CD8-positive, alpha-beta memory T cell (primary cell): ENCODE measurements at places on chromosomes 2 and 18. TPM values are rescaled to one million over a fixed set of nuclear protein-coding genes. Genes with fewer than 3 reads are reported as not detected.
A peak's percentile ranks its signal among the peaks of the same experiment; 100 is the strongest.

DNA sequence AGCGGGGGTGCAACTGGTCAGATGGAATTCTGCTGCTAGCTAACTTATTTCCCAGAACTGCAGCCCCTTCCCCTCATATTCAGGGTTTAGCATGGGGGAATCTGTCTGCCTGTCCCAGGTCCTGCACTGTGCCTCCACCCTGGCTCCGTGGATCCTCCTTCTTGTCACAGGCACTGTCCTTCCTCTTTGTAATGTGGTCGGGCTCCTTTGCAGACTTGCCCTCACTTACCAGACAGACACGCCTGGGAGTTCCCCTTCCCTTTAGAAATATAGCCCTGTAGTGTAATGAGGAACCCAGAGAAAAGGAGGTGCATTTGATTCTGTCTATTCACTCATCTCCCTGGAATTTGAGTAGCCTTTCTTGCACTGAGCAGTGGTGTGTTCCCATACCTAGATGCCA, 108.7 kb downstream of the TRIM43 start:
- DNase-seq, result no peak
- no peaks in the 10 kb centered on the region for H3K36me3 ChIP-seq
- no peak overlapping the region for H3K27ac ChIP-seq

- DNase-seq, result no peak
- no peak overlapping the region for H3K27ac ChIP-seq
- no peaks in the 10 kb centered on the region for H3K27me3 ChIP-seq
- no peaks in the 10 kb centered on the region for H3K36me3 ChIP-seq
- no peaks in the 10 kb centered on the region for H3K4me1 ChIP-seq
- H3K4me3 ChIP-seq, result no peak overlapping the region
Observed at GRCh38 chr2:1893856-1894255, 149.5 kb upstream of the PXDN start.

GRCh38 chr2:62423883-62424458, 82.0 kb downstream of the TMEM17 start:
- H3K36me3 ChIP-seq, result no peaks in the 10 kb centered on the region
- H3K27ac ChIP-seq, result no peak overlapping the region
- no peak overlapping the region for H3K4me3 ChIP-seq
- no peak for DNase-seq
- H3K4me1 ChIP-seq, result no peaks in the 10 kb centered on the region

SLC4A3 gene
- not detected for total RNA-seq

- H3K27me3 ChIP-seq, result no peaks in the 10 kb centered on the region
- DNase-seq, result no peak
- no peaks in the 10 kb centered on the region for H3K4me1 ChIP-seq
- no peaks in the 10 kb centered on the region for H3K36me3 ChIP-seq
Observed at GRCh38 chr18:33269223-33269622, 171.3 kb downstream of the CCDC178 start.

PARD3B gene
- total RNA-seq, result 0.26 TPM

- no peaks in the 10 kb centered on the region for H3K36me3 ChIP-seq
- no peak overlapping the region for H3K4me3 ChIP-seq
- H3K27me3 ChIP-seq, result no peaks in the 10 kb centered on the region
- no peak for DNase-seq
Observed at GRCh38 chr2:160816916-160817499, 323.4 kb upstream of the RBMS1 start.

DNA sequence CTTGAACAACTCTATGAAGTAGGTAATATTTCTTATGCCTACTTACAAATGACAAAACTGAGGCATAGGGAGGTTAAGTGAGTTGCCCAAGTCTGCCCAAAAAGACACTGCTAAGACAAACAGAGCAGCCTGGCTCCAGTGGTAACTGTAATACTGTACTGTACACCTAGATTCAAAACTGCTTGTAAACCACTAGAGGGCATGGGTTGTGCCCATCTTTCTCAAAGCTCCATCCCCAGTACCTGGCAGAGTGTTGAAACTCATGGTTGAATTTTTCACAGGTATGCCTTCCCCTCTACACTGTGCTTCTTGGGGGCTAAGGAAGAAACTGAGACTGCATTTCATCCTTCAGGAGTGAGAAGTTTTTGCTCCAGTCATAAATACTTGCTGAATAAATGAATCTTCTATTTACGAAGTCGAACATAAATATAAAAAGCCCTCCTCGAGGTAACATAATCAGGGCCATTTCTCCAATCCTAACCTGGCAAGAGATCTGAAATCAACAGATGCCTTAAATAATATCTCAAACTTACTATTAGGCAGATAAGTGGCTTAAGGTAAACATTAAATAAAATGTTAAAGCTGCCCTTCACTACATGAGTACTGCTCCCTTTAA, 2.0 kb downstream of the PPP4R1 start:
- H3K27me3 ChIP-seq, result no peaks in the 10 kb centered on the region
- H3K27ac ChIP-seq, result no peak overlapping the region
- H3K4me3 ChIP-seq, result no peak overlapping the region

DNA sequence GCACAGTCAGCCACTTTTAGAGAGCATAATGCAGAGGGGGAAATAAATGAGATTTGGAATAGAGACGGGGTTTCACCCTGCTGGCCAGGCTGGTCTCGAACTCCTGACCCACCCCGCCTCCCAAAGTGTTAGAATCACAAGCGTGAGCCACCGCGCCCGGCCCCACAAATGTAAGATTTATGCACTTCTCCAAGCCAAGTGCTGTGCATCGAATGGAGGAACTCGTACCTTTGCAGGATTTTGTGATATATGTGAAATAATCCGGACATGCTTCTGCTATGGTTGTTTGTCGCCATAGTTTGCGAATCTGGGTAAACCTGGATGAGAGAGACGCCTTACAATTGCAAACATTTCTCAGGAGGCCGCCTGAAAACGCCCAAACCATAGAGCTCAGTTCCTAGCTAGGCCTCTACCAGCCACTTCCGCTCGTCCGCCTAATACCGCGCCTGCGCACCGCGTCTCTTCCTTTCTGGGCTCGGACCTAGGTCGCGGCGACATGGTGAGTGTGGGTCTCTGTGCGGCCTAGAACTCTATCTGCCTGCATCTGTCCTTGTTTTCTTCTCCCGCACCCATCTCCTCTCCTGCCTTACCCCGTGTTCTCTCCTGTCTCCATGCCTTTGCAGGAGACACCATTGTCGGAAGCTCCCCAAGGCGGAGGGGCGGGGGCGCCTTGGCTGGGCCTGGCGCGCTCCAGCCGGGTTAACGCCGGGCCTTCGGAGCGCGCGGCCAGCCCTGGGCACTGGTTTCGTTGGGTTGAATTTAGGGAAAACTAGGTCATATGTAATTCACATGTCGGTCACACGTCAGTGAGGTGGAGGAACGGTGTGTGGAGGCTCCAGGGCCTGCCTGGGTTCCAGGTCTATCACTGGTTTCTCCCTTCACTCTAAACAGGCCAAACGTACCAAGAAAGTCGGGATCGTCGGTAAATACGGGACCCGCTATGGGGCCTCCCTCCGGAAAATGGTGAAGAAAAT, at the start of gene RPL37A:
TSS of gene RPL37A (plus strand) at position 466 of the 974 bp plus-strand sequence. CDS start at position 497, 31 bp downstream.
- peaks cover 30% of the 10 kb centered on the region for H3K4me1 ChIP-seq
- DNase-seq, result peak; percentile 86
- H3K4me3 ChIP-seq, result peak within 1 kb of the TSS; percentile 95
- H3K27me3 ChIP-seq, result no peaks in the 10 kb centered on the region

GRCh38 chr18:23584019-23584983, 2.0 kb downstream of the NPC1 start:
- H3K4me3 ChIP-seq, result no peak overlapping the region
- H3K27me3 ChIP-seq, result no peaks in the 10 kb centered on the region
- H3K36me3 ChIP-seq, result peaks cover 6% of the 10 kb centered on the region

DNA sequence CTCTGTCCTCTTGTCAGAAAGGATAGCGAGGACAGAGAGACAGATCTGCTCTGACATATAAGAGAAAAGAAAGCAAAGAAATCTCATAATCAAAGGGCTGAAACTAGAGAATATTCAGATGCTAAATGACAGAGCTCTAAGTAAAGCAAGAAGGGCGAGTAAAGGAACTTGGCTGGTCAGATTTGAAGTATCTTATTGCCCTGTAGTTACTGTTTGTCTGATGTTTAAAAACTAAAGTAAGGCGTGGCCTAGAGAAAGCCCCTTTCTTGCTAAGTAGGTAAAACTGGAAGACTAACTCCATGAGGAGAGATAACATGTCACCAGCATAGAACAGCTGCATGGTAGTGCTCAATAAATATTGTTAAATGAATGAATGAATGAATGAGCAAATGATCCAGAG, 70.0 kb downstream of the CRACDL start:
- no peaks in the 10 kb centered on the region for H3K36me3 ChIP-seq
- H3K4me1 ChIP-seq, result no peaks in the 10 kb centered on the region
- DNase-seq, result no peak
- no peaks in the 10 kb centered on the region for H3K27me3 ChIP-seq
- no peak overlapping the region for H3K4me3 ChIP-seq
- no peak overlapping the region for H3K27ac ChIP-seq

DNA sequence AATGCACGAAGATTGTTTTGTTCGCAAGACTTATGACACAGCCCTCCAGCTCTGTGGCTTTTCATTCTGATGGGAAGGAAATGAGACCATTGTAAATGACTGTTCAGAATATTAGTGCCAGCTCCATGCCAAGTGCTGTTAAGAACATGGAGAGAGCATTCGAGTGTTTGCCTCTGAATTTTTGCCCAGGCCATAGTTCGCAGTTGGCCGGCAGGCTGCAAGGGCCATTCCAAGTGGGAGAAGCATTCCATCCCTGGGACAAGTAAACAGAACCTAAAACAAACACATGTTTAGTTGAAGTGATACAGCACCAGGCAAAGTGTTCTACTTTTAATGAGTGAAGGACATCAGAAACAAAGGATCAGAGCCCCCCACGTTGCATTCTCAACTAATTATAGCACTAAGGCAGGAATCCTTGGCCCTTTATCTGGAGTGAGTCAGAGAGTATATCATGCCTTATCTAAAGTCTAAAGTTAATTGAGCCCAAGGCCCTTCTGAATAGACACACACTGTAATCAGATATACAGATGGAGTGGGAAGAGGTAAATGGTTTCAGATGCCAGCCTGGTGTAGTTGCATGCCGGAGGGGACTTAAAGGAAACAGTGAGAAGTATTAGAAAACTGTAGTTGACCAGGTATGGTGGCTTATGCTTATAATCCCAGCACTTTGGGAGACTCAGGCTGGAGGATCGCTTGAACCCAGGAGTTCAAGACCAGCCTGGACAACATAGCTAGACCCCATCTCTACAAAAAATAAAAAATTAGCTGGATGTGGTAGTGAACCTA, 53.3 kb downstream of the NEDD4L start:
- H3K4me3 ChIP-seq, result no peak overlapping the region
- no peaks in the 10 kb centered on the region for H3K4me1 ChIP-seq
- no peaks in the 10 kb centered on the region for H3K36me3 ChIP-seq
- no peak overlapping the region for H3K27ac ChIP-seq
- no peaks in the 10 kb centered on the region for H3K27me3 ChIP-seq
- no peak for DNase-seq

DNA sequence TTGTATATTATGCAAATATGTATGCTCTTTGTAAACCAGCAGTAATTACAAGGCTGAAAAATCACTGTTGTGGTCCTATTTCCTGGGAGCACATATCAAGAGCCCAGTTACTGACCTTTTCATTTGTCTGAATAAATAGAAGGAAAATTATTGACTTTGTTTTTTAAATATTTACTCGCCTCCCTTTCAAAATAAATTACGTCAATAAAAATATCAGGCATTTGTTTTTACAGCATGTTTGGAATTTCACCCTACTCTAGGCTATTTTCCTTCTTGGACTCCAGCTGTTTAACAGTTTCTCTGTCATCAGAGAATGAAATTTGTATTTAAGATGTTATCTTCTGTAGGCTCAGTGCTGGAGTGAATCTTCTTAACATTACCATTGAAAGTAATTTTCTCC, 59.9 kb upstream of the LRATD1 start:
- no peaks in the 10 kb centered on the region for H3K4me1 ChIP-seq
- no peak for DNase-seq
- no peak overlapping the region for H3K27ac ChIP-seq
- no peak overlapping the region for H3K4me3 ChIP-seq
- no peaks in the 10 kb centered on the region for H3K27me3 ChIP-seq

SKA1 gene
- 26.5 TPM for total RNA-seq

MRO gene
- total RNA-seq, result not detected

- no peaks in the 10 kb centered on the region for H3K27me3 ChIP-seq
- no peak overlapping the region for H3K27ac ChIP-seq
Observed at GRCh38 chr18:9851511-9851910, 34.3 kb upstream of the TXNDC2 start.

- peaks cover 47% of the 10 kb centered on the region for H3K4me1 ChIP-seq
- no peak for DNase-seq
- peak overlapping the region; percentile 21 for H3K4me3 ChIP-seq
- no peak overlapping the region for H3K27ac ChIP-seq
- H3K27me3 ChIP-seq, result no peaks in the 10 kb centered on the region
Observed at GRCh38 chr2:157447031-157447430, 3.1 kb upstream of the CYTIP start.

DNA sequence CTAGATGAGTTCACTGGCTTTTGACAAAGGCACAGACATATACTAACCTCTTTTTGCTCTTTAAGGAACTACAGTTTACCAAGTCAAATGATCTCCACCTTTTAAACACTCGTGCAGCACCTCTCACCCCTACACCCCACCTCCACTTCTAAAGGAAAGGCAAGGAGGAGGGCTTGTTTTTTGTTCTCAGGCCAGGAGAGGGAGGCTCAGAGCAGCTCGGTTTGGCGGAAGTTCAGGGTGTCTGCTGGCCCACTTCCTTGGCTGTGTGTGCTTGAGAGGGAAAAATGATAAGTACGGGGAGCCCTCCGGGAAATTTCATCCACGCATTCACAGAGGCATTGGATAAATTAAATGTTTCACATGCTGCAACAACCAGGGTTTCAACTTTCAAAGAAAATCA, 667.9 kb downstream of the BCL11A start:
- H3K4me3 ChIP-seq, result no peak overlapping the region
- no peak overlapping the region for H3K27ac ChIP-seq
- H3K27me3 ChIP-seq, result no peaks in the 10 kb centered on the region
- H3K4me1 ChIP-seq, result peaks cover 40% of the 10 kb centered on the region

- no peaks in the 10 kb centered on the region for H3K27me3 ChIP-seq
- H3K36me3 ChIP-seq, result no peaks in the 10 kb centered on the region
- H3K4me3 ChIP-seq, result no peak overlapping the region
- DNase-seq, result no peak
- no peaks in the 10 kb centered on the region for H3K4me1 ChIP-seq
- H3K27ac ChIP-seq, result no peak overlapping the region
Observed at GRCh38 chr18:59743566-59743965, 46.3 kb upstream of the CCBE1 start.

- no peaks in the 10 kb centered on the region for H3K27me3 ChIP-seq
- H3K27ac ChIP-seq, result no peak overlapping the region
- no peaks in the 10 kb centered on the region for H3K4me1 ChIP-seq
- no peaks in the 10 kb centered on the region for H3K36me3 ChIP-seq
Observed at GRCh38 chr18:9029131-9029530, 73.4 kb upstream of the NDUFV2 start.

GRCh38 chr2:121142452-121142851, 142.6 kb downstream of the TFCP2L1 start:
- H3K4me3 ChIP-seq, result no peak overlapping the region
- H3K27ac ChIP-seq, result no peak overlapping the region
- no peaks in the 10 kb centered on the region for H3K4me1 ChIP-seq
- DNase-seq, result no peak
- H3K36me3 ChIP-seq, result no peaks in the 10 kb centered on the region
- H3K27me3 ChIP-seq, result no peaks in the 10 kb centered on the region

- no peaks in the 10 kb centered on the region for H3K36me3 ChIP-seq
- no peak for DNase-seq
- H3K27me3 ChIP-seq, result no peaks in the 10 kb centered on the region
- no peak overlapping the region for H3K27ac ChIP-seq
- H3K4me1 ChIP-seq, result no peaks in the 10 kb centered on the region
Observed at GRCh38 chr2:40528564-40528963, 76.7 kb upstream of the SLC8A1 start.
